Occipital lobe (tissue), 3 donors: ENCODE measurements at places on chromosomes 3 and 15.

GRCh38 chr15:64430000-64430735 lies 30.2 kb upstream of the ZNF609 start:
- DNase-seq: no peak

DNA sequence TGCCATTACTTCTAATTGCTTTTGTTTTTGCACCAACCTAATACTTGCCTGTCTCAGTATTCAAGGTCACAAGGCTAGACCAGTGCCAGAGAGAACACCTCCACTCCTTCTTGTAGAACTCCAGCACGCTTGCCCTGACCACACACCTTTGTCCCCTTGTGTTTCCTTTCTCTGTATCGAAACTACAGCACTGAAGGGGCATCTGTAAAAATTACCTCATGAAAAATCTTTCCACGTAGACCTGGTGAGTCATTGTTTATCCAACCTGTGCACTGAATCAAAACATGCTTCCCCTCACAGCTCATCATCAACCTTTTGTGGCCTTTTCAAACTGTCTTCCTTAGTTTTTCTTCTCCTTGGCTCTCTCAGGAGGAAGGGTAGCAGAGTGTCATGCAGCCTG lies 259.5 kb downstream of the THRB start:
- DNase-seq: no peak

DNA sequence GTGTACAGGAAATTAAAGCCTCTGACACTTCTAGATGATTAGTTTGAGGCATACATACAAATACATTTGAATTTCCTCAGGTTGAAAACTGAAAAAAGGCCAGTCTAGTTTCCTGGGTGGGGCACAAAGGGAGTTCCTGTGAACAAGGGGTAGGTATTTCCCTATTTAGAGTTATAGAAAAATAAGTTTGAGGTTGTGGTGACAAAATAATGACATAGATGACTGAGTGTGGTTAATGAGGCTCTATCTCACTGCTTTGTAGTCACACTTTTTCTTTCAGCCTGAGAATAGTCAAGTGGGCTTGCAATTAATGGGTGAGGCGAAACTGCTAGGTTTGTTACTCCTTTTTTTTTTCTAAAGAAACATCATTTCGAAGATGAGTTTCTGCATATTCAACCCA lies 4.3 kb downstream of the SLCO3A1 start:
- DNase-seq: no peak

DNA sequence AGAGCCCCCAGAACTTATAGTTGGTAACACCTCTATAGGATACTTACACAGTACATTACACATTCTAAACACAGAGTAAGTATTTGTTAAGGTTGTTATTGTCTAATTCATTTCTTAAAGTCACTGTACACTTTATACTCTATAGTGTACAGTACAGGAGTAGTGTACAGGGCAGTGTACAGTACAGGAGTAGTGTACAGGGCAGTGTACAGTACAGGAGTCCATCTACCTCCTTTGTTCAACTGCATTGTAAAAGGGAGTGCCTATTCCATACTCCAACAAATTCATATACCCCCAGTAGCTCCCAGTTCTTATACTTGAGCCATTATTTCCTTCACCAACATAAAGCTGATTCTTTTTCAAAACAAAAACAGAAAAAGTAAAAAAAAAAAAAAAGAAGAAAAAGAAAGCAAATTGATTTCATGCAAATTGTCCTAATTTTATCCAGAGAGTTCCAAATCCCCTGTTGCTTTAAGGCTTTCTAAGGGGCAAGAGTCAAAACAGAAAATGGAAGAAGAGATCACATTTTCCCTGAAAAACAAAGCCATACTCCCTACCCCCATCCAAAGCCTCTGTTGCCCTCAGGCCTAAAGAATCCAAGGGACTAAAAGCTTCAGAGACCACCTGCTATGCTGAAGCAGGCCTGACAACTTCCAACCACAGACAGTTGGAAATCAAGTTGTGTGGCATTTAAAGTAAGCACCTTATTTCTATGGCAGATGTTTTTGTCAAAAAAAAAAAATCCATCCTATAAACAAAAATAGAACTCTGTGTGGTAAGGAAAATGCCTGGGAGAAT lies 125.6 kb downstream of the PLCH1 start:
- DNase-seq: no peak

GRCh38 chr15:74897300-74897701 lies 7.5 kb downstream of the MPI start:
- DNase-seq: no peak

- DNase-seq: no peak
Observed at GRCh38 chr3:177754508-177754921, 557.2 kb upstream of the TBL1XR1 start.

GRCh38 chr15:76664895-76665294 lies 240.2 kb downstream of the SCAPER start:
- no peak for DNase-seq

DNA sequence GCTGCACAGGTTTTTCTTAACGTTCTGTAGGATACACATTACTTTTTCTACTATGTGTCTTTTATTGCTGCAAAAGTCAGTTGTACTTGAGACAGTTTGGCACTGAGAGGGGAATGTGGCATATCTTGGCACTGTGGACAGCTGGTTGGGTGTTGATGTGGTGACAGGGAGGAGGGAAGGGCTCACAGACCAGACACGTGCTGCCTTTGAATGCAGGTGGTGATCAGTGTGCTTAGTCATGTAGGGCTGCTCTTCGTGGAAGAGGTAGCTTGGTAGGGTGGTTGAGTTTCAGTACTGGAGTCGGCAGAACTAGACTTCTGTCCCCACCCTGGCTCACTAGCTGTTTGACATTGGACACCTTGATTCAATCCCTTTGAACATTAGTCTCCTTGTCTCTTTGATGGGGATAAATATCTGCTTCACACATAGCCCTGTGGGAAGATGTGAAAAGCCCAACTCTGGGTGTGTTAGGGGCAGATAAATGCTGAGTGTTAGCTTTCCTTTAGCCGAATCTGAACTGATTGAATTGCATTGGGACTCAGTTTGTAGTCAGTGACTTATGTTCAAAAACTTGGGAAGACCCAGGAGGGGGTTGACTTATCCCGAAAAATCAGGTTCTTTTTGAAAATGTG lies 108.4 kb downstream of the PTPRG start:
- DNase-seq: no peak

DNA sequence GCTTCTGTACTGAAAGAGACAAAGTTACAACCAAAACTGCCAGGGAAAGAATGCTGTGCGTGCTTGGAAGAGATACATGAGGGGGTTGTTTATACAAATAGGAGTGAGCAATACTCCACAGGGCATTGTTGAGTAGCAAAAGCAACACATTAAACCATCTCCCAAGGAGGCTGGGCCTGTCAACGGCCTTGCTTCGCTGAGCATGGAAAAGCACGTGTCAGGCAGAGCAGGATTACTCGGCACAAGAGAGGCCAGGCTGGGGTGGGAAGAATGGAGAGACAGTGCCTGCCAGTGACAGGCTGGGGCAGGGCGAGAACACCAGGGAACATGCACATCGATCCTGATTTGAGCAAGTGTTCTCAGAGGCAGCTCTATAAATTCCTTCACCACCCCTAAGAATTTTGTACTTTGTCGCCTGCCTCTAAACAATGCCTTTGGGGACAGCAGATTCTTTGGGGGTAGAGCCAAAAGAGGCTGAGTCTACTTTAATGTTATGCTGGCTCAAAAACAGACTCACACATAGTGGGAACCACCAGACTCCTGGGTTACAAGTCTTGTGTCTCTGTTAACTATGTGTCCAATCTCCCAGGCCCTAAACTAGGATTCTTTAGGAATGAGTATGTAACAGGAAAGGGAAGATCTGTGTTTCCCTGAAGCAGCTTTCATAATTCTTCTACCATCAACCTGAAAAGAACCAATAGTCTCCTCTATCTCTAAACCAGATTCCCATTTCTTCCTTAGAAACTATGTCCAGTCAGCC lies 67.2 kb downstream of the LIPC start:
- DNase-seq: no peak

- no peak for DNase-seq
Observed at GRCh38 chr15:94453227-94453988, 222.0 kb downstream of the MCTP2 start.

DNA sequence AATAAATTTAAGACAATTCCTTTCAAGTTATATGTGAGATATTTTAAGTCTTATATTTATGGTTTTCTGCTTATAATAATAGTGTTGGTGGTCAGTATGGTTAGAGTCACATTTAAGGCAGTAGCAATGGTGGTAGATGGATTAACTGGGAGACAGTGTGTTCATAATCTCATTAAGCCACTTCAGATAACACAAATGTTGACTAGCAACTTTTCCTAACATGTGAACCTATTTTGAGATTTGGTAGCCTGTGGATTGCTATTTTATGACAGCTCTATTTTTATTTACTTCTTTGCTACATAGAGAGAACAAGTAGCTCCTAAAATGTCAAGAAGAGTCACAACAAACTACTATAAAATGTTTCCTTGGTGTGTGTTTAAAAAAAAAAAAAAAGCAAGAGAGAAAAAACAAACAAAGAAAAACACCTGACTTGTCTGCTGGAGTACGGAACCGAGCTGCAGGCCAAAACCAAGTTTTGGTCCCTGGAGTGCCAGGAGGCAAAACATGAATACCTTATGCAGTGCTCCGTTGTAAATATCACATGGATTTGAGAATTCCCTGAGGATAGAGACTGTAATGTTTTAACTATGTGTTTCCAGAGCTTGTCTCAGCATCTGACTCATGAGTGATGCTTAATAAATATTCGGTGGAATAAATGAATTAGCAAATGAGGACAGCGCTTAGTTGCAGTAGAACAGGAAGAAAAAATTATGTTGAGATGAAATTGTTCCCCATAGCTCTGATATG lies 457.1 kb upstream of the ROBO2 start:
- no peak for DNase-seq

DNA sequence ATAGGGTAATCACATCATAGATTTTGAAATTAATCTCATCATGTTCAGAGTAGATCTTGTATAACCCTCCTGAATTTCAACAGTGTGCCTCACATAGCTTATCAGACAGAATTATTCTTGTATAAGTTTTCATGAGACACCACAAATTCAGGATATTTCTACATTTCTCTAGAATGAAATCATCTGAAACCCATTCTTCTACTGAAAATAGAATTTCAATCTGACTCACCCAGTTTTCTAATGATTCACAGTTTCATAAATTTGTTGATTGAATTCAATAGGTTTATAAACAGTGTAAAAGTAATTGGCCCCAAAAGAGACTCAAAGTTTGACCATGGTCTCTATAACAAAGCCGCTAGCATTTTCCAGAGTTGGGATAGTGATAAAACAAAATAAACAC lies 1082.6 kb upstream of the EPHA6 start:
- DNase-seq: no peak

DNA sequence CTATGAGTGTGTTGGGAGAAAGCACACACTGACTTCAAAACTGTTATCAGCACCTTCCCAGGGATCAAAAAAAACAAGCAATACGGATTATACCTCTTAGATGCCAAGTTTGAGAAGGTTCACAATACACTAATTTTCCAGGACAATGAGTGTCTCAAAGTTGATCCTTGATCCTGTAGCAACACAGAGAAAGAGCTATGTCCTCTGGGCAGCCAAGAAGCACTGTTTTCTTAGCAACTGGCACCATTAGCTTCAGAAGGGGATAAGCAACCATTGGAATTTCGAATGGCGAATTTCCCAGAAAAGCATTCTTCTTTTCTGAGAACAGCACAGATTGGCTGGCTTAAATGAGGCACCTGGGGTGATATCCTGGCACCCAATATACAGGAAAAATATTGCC lies 270.3 kb upstream of the RORA start:
- DNase-seq: no peak

GRCh38 chr15:88246666-88247446 lies 9.7 kb downstream of the NTRK3 start:
- DNase-seq: peak; percentile 73

DNA sequence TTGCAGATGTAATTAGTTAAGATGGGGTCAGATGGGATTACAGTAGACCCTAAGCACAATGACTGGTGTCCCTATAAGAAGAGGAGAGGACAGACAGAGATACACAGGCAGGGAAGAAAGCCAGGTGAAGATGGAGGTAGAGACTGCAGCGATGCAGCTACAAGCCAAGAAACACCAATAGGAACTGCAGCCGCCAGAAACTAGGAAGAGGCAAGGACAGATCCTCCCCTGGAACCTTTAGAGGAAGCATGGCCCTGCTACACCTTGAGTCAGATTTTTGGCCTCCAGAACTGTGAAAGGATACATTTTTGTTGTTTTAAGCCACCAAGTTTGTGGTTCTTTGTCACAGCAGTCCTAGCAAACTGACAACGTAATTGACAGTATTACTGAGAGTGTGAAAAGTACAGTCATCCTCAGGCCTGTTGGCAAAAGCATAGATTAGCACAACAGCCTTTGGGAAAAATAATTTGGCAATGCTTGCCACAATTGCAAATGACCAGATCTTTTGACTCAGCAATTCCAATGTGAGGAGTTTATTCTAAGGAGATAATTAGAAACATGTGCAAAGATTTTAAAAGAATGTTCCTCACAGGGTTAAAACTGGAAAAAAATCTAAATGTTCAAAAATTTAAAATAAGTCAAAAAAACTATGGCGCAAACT lies 82.6 kb upstream of the TJP1 start:
- no peak for DNase-seq

GRCh38 chr3:168047190-168047795 lies 48.4 kb downstream of the GOLIM4 start:
- no peak for DNase-seq

DNA sequence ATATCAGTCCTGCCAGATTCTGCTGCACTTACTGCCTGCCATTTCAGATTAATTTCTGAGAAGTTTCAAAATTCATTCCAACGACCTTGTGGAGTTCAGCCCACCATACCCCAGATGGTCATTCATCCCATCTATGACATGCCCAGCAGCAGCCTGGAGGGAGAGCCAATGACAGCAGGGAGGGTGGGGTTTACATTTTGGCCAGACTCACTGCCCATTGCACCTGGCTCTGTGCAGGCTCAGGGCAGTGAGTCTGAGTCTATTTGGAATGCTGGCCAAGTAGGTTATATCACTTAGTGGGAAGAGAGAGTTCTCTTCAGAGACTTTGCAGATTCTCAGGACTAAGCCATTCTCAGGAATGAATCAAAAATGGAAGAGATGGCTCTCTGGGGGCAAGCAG lies 21.5 kb downstream of the SRPRB start:
- DNase-seq: no peak

DNA sequence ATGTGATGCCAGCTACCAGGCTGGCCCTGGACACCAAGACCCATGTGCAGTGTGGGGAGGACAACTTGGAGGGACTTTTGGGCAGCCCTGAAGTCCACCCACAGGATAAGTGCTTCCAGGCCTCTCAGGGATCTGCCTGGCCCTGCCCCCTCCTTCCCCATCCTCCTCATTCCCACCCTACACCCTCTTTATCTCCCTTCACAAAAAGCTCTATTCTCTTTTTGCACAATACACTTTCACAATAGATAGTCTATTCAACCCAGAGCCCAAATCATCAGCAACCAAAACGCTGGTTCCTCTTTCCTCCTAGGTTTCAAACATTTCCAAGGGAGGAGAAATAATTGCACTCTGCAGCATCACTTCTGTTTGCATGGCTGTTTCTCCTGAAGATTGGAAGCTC lies 7.8 kb upstream of the ZNF710 start:
- DNase-seq: no peak

GRCh38 chr15:90679959-90680358 lies 37.2 kb upstream of the BLM start:
- DNase-seq: no peak

- no peak for DNase-seq
Observed at GRCh38 chr15:72271895-72272212, 500 bp downstream of the PARP6 start.

- no peak for DNase-seq
Observed at GRCh38 chr3:188496390-188496789, 342.4 kb downstream of the LPP start.

GRCh38 chr3:71651625-71652024 lies 68.1 kb upstream of the FOXP1 start:
- DNase-seq: no peak
